ENCODE measurements at places on chromosomes 2 and 18. TPM values are rescaled to one million over a fixed set of nuclear protein-coding genes. Genes with fewer than 3 reads are reported as not detected.

DNA sequence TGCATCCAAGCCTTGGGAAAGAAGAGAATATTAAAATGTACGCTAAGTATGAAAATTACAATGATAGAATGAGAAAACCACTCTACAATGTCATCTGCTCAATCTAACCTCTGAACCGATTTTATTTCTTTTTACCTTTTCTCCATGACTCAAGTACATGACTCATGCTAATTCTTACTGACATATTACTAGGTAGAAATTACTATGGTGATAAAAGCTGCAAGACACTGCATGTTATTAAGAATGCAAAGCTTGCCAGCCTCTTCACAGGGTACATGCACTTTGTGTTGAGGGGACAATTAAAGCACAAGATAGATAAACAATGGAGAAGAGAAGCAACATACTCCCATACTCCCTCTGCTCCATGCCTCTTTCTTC is 20.7 kb downstream of the SFT2D3 start:
- H3K4me3 ChIP-seq, result no peak overlapping the region
- no peaks in the 10 kb centered on the region for H3K27me3 ChIP-seq
- H3K4me1 ChIP-seq, result peaks cover 4% of the 10 kb centered on the region

Gene NFU1
- 17.8 TPM for total RNA-seq

- H3K27me3 ChIP-seq, result no peaks in the 10 kb centered on the region
- H3K4me3 ChIP-seq, result no peak overlapping the region
- no peaks in the 10 kb centered on the region for H3K4me1 ChIP-seq
- no peak for DNase-seq
These were observed 1325.0 kb upstream of the CDH2 start for GRCh38 chr18:29501952-29502351.

DNA sequence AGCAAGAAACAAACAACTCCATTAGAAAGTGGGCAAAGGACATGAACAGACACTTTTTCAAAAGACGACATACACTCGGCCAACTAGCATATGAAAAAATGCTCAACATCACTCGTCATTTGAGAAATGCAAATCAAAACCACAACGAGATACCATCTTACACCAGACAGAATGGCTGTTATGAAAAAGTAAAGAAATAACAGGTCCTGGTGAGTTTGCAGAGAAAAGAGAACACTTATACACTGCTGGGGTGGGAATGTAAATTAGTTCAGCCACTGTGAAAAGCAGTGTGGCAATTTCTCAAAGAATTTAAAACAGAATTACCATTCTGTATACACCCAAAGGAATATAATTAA is 130.5 kb downstream of the PLCL1 start:
- H3K36me3 ChIP-seq, result peaks cover 3% of the 10 kb centered on the region
- H3K4me1 ChIP-seq, result peaks cover 45% of the 10 kb centered on the region
- DNase-seq, result no peak
- H3K27ac ChIP-seq, result peak overlapping the region; percentile 91

Gene ABCB11
- not detected for total RNA-seq

DNA sequence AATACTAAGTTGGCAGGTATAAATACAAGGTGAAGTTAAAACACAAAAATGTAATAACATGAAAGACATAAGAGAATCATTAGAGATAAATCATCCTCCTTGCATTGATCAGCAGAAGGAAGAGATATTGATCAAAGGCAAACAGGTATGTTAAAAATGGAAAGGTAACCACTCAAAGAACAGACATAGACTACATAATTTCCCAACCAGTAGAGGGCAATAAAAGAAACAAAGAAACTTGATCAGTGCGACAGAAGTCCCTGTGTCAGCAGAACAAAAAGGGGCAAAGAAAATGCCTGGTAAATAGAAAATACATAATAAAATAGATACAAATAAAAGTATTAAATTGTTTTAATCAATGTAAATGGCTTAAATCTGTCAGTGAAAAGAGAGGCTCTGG is 53.6 kb downstream of the FAM228A start:
- H3K27me3 ChIP-seq, result no peaks in the 10 kb centered on the region
- no peak overlapping the region for H3K4me3 ChIP-seq
- no peak overlapping the region for H3K27ac ChIP-seq
- no peak for DNase-seq

GRCh38 chr18:59885579-59886163 is 14.1 kb upstream of the PMAIP1 start:
- peak overlapping the region; percentile 76 for H3K27ac ChIP-seq
- no peak for DNase-seq
- H3K36me3 ChIP-seq, result peaks cover 2% of the 10 kb centered on the region
- peak overlapping the region; percentile 41 for H3K4me3 ChIP-seq
- H3K27me3 ChIP-seq, result no peaks in the 10 kb centered on the region
- peaks cover 18% of the 10 kb centered on the region for H3K4me1 ChIP-seq

GRCh38 chr18:62027914-62028520 is 135.2 kb upstream of the RNF152 start:
- peaks cover under 1% of the 10 kb centered on the region for H3K4me1 ChIP-seq
- peaks cover 12% of the 10 kb centered on the region for H3K27me3 ChIP-seq
- no peak overlapping the region for H3K4me3 ChIP-seq
- peaks cover 2% of the 10 kb centered on the region for H3K36me3 ChIP-seq
- DNase-seq, result no peak
- no peak overlapping the region for H3K27ac ChIP-seq

- DNase-seq, result no peak
- peaks cover 13% of the 10 kb centered on the region for H3K4me1 ChIP-seq
- peaks cover 2% of the 10 kb centered on the region for H3K36me3 ChIP-seq
- peaks cover 77% of the 10 kb centered on the region for H3K27me3 ChIP-seq
- no peak overlapping the region for H3K27ac ChIP-seq
These were observed 24.0 kb downstream of the RAX start for GRCh38 chr18:59249199-59249774.

GRCh38 chr2:195824478-195824877 is 167.5 kb downstream of the SLC39A10 start:
- H3K4me3 ChIP-seq, result no peak overlapping the region
- no peak overlapping the region for H3K27ac ChIP-seq
- DNase-seq, result no peak
- H3K36me3 ChIP-seq, result no peaks in the 10 kb centered on the region
- H3K4me1 ChIP-seq, result no peaks in the 10 kb centered on the region
- H3K27me3 ChIP-seq, result peaks cover 5% of the 10 kb centered on the region

- H3K4me1 ChIP-seq, result peaks cover 7% of the 10 kb centered on the region
- no peak overlapping the region for H3K4me3 ChIP-seq
- DNase-seq, result no peak
- no peaks in the 10 kb centered on the region for H3K27me3 ChIP-seq
These were observed 77.0 kb downstream of the MBD2 start for GRCh38 chr18:54147439-54147838.

- H3K27me3 ChIP-seq, result no peaks in the 10 kb centered on the region
- no peak for DNase-seq
- H3K4me1 ChIP-seq, result no peaks in the 10 kb centered on the region
- H3K36me3 ChIP-seq, result no peaks in the 10 kb centered on the region
- H3K27ac ChIP-seq, result no peak overlapping the region
- H3K4me3 ChIP-seq, result no peak overlapping the region
These were observed 153.3 kb upstream of the KYNU start for GRCh38 chr2:142724186-142724585.

DNA sequence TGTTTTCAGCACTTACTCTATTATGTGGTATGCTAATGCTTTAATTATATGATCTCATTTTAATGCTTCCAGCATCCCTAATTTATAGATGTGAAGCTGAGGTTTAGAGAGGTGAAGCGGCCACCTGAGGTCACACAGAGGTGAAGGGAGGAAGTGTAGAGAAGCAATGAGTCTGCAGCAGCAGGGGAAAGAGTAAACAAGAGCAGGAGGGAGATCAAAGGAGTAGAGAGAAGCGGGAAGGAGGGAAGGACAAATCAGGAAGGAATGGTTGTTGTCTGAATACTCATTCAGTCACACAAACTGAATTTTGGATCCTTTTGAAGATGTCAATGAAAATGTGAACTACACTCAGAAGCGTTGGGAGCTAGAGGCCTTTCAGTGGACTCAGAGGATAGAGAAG is 130.0 kb downstream of the CPS1 start:
- H3K4me3 ChIP-seq, result no peak overlapping the region
- DNase-seq, result no peak
- H3K27ac ChIP-seq, result no peak overlapping the region
- no peaks in the 10 kb centered on the region for H3K27me3 ChIP-seq

DNA sequence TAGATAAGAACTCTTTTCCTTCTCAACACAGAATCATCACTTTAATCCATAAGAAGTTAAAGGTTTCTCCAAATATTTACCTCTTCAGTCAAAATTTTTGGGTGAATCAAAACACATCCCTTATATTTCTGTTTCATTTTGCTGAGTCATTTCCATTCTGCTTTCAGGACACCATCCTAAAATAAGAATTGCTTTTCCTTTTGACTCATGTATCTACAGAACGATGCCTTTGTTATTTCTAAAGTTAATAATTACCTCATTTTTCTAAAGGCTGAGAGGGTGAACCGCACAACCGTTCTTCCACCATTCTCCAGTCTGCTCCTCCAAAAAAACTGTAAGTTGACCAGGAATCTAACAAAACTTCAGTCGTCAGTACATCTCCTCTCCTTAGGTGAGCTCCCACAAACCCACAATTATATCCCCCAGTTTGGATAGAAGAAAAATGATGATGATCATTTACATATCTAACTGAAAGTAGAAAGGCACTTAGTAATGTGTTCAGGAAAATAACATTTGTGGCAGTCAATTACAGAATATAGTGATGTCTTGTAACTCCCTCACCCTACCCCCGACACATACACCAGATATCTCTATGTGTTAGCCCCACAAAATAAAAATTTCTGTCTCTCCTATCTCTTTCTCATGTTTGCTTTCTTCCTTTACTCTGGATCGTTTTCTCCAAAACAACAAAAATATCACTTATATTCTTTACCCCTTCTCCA is 162.5 kb downstream of the RAD51AP2 start:
- no peaks in the 10 kb centered on the region for H3K36me3 ChIP-seq
- H3K27ac ChIP-seq, result no peak overlapping the region
- no peak overlapping the region for H3K4me3 ChIP-seq
- DNase-seq, result no peak
- H3K4me1 ChIP-seq, result no peaks in the 10 kb centered on the region
- no peaks in the 10 kb centered on the region for H3K27me3 ChIP-seq

Gene ANKRD44
- total RNA-seq, result 246 TPM

- H3K27me3 ChIP-seq, result no peaks in the 10 kb centered on the region
- H3K4me1 ChIP-seq, result peaks cover 21% of the 10 kb centered on the region
- no peak overlapping the region for H3K27ac ChIP-seq
- peaks cover 2% of the 10 kb centered on the region for H3K36me3 ChIP-seq
- no peak overlapping the region for H3K4me3 ChIP-seq
These were observed 419.8 kb upstream of the TRIB2 start for GRCh38 chr2:12296915-12297314.

GRCh38 chr2:154696810-154697417 is 1.6 kb upstream of the KCNJ3 start:
- H3K4me3 ChIP-seq, result no peak overlapping the region
- H3K4me1 ChIP-seq, result no peaks in the 10 kb centered on the region
- H3K27ac ChIP-seq, result no peak overlapping the region
- peaks cover 3% of the 10 kb centered on the region for H3K36me3 ChIP-seq

Gene SP110
- 72.5 TPM for total RNA-seq

- no peak for DNase-seq
- H3K27ac ChIP-seq, result peak overlapping the region; percentile 19
- no peaks in the 10 kb centered on the region for H3K4me1 ChIP-seq
- no peaks in the 10 kb centered on the region for H3K36me3 ChIP-seq
These were observed 101.1 kb downstream of the HS1BP3 start for GRCh38 chr2:20549691-20550348.

Gene GPBAR1
- 2.7 TPM for total RNA-seq

DNA sequence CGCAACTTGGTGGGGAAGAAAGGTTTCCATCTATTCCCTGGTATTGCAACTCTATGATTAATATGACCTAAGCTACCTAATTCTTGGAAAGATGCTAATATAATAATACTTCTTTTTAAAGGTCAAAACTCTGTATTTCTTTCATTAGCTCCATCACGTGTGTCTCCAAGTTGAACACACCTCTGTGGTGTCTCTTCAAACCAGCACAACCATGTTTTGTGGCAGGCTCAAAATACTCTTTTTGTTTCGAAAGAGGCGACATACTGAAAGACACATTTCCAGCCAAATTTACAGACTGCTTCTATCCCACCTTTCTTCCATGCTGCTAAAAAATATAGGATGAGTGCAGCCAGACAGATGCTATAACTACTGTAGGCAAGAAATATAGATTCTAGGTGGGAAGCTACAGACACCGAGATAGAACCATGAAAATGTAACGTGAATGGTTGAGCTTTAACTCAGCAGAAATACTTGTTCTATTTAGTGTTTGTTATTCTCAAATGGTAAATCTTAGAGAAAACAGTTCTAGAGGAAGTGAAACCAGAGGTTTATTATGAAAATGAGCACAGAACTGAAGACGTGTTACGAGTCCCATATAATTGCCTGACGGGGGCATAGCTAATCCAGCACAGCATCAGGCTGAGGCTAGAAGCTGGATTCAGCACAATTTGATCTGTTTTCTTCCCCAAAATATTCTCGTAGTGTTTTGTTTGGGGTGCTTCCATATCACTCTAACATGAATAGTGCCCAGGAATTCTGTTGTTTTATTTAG is 991.5 kb upstream of the FANCL start:
- no peaks in the 10 kb centered on the region for H3K4me1 ChIP-seq
- H3K36me3 ChIP-seq, result no peaks in the 10 kb centered on the region
- no peak overlapping the region for H3K27ac ChIP-seq
- no peak overlapping the region for H3K4me3 ChIP-seq
- no peaks in the 10 kb centered on the region for H3K27me3 ChIP-seq

DNA sequence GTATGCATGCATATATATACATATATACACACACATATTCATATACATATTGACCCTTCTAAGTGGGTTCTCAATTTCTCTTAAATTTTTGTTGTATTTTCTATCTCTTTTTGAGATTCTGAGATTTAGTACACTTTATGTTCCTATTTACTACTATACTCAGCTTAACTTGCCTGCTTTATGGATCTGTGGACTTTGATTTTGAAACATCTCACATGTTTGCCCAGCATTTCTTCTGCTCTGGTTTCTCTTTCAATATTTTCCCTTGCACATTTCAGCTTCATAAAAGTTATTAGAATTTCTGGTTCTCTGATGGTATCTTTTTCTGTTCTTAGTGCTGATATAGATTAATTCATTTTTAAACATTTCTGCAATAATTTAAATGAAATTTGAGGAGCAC is 380.6 kb downstream of the SPAG16 start:
- no peak overlapping the region for H3K4me3 ChIP-seq
- H3K4me1 ChIP-seq, result no peaks in the 10 kb centered on the region
- no peak overlapping the region for H3K27ac ChIP-seq

GRCh38 chr2:242011516-242011915 is 142.0 kb downstream of the RTP5 start:
- no peaks in the 10 kb centered on the region for H3K36me3 ChIP-seq
- H3K27ac ChIP-seq, result peak overlapping the region; percentile 8
- H3K4me3 ChIP-seq, result no peak overlapping the region
- DNase-seq, result no peak
- peaks cover 9% of the 10 kb centered on the region for H3K4me1 ChIP-seq

Gene SPDYA
- 18.7 TPM for total RNA-seq

GRCh38 chr18:59323931-59324622 is 5.6 kb upstream of the CPLX4 start:
- H3K27ac ChIP-seq, result no peak overlapping the region
- H3K4me3 ChIP-seq, result no peak overlapping the region
- peaks cover 5% of the 10 kb centered on the region for H3K27me3 ChIP-seq
- no peak for DNase-seq

GRCh38 chr2:105405291-105405690 is 6.4 kb upstream of the FHL2 start:
- peaks cover 2% of the 10 kb centered on the region for H3K4me1 ChIP-seq
- H3K27ac ChIP-seq, result no peak overlapping the region
- H3K27me3 ChIP-seq, result peaks cover 65% of the 10 kb centered on the region
- DNase-seq, result no peak

- H3K36me3 ChIP-seq, result no peaks in the 10 kb centered on the region
- H3K27ac ChIP-seq, result peak overlapping the region; percentile 80
- peak; percentile 40 for DNase-seq
- peaks cover 37% of the 10 kb centered on the region for H3K4me1 ChIP-seq
These were observed 38.5 kb downstream of the PNO1 start for GRCh38 chr2:68196120-68196716.

All from T-helper 17 cell (primary cell).